ENCODE measurements at places on chromosomes 2 and 18.

DNA sequence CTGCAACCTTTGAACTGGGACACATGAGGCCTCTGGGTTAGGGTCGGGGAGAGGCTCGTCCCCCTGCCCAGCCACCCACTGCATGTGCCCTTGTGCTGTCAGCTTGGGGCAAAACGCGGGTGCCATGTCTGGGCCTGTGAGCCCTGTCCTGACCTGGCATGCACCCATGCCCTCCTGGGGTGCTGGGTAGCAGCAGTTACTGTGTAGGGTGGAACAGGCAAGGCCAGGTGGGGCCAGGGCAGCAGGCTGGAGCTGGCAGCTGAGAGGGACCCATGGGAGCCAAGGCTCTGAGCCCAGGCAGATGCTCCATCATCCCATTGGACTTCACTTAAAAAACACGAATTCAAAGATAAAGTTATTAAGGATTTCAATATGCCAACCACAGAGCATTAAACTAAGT is 133.8 kb upstream of the REV1 start:
- DNase-seq, result no peak

DNA sequence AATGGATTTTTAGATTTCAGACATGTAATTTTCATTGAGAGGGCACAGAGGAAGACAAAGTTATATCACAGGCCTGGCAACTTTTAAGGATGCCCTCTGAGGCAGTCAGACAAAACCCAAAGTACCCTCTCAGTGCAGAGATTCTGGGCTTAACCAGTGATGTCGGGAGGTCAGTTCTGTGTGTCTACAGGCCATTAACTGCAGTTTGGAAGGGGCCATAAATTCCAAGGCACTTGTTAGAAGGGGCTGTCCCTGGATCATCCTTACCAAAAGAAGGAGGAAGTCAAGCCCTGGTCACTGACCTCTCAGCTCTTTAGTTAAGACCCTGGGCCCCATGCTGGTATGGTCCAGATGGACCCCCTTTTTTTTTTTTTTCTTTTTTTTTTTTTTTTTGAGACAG is 60.7 kb downstream of the LRRFIP1 start:
- DNase-seq, result no peak

GRCh38 chr2:70002241-70002899 is 40.9 kb upstream of the ASPRV1 start:
- DNase-seq, result peak; percentile 66

DNA sequence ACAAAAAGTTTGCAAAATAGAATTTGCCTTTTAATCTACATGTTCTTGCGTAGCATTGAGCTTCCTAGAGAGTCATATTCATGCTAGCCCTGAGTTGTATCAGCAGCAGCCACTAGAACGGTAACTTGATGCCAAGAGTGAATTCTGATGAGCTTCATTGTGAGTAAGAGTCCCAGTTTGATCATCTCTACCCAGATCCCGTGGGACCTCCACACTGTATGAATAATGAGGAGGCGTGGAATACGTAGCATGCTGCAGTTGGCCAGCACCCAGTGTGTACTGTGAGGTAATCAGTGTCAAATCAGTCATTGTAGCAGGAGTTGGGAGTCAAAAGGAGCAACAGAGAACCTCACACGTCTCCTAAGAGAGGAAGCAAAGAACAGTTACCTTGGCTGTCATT is 197.9 kb downstream of the NEDD4L start:
- no peak for DNase-seq

- no peak for DNase-seq
Measured at GRCh38 chr2:62941413-62941812, 109.2 kb upstream of the OTX1 start.

DNA sequence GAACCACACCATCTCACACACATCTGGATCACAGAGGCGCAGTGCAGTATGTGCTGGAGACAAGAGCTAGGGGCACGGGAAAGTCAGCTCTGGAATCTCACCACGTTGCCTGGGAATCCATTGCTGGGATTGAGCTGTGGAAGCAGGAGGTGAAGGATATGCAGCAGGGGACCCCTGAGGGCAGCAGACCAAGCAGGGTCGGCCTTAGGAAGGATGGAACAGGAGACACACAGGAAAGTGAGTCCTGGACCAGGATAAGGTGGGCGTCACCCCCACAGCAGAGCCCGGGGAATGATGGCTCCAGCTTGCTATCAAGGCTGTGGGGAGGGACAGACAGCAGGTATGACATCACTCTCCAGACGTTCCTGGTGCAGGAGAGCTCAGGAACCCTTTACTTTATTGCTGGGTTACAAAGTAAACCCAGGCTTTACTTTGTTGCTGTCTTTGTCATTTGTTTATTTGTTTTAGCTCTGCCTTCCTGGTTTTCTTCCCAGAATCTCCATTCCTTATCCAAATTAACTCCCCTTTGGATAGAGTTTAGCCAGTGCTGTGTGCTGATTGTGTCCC is 329.8 kb upstream of the MYT1L start:
- DNase-seq, result no peak

- no peak for DNase-seq
Measured at GRCh38 chr2:104749856-104750460, 104.0 kb upstream of the POU3F3 start.

GRCh38 chr2:50143822-50144575 is 887.9 kb downstream of the NRXN1 start:
- DNase-seq, result peak; percentile 66

- DNase-seq, result no peak
Measured at GRCh38 chr2:202378662-202379358, 2.7 kb downstream of the BMPR2 start.

DNA sequence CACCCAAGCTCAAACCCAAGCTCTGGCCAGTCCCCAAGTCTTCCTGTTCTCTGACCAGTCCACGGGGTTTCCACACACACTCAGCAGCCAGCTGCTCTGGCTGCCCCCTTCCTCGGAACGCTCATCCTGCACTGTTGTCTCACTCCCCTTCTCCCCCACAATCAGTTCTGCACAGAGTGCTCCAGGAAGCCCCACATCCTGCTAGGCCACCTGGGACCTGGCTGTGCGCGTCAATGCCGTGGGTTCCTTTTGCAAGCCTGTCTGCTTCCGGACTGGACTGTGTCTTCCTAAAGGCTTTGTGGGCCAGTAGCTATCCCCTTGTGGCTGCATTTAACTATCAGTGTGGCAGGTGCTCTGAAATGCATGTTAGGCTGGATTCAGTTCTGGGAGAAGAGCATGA is 605.0 kb upstream of the RAB6C start:
- no peak for DNase-seq

DNA sequence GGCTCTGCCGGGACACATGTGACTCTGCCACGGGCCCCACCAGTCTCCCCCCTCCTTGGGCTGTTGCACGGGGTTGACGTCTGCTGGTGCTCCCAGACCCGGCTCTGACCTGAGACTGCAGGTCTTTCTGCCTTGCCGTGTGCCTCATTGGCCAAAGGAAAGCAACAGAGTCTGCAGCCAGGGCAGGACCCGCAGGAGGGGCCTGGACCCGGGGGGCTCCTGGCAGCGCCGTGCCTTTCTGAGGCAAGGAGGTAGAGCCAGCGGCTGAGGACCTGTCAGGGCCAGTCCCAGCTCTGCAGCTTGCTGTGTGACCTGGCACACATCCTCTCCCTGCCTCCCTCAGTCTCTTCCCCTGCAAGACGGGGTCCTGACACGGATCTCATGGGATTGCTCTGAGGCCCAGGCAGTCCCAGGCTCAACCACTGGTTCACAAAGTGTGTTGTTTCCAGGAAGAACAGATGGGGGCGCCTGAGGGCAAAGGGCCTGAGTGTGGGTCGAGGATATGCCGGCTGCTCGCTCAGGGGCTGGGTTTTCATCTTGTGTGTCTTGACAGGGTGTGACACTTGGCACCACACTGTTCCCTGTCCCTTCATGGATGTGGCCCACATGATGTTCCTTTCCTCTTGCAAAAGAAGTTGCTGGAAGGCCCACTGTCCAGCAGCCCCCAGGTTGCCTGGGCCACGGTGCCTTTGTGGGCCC is 9.0 kb downstream of the CAPN10 start:
- peak; percentile 57 for DNase-seq

- no peak for DNase-seq
Measured at GRCh38 chr18:45399643-45400042, 215.6 kb upstream of the SLC14A2 start.

- DNase-seq, result peak; percentile 67
Measured at GRCh38 chr2:28447943-28448792, 47.7 kb upstream of the PLB1 start.

GRCh38 chr18:26458526-26459232 is 89.7 kb downstream of the KCTD1 start:
- peak; percentile 36 for DNase-seq

DNA sequence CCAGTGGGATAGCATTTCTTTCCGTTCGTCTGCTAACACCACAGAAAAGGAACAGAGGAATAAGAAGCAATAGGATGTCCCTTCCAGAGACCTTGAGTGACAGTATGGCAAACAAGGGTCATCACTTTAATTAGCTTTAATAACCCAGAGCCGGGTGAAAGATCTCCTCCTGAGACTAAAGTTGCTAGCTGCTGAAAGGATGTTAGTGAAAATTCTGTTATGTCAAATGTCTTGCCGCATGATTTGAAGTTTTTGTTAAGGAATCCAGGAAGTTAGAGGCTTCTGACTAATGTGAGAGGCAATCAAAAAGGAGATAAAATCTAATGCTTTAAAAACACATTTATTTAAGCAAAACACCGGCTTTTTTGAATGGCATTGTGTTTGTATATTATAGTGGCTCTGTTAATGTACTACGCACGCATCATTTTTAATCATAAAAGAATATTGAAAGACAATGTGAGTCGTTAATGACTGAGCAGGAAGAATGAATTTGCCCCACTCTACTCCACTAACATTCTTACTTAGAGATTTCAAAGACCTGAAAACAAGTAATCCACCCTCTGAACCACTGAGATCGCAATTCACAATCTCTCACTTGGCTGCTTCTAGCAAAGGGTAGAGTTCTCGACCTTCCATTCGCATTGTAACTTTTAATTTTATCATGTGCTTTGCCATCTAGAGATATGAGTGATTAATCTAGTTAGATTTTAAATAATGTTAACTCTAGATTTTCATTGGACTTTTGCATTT is 536.6 kb downstream of the LRRTM4 start:
- no peak for DNase-seq

- DNase-seq, result no peak
Measured at GRCh38 chr18:48655508-48655907, 116.7 kb downstream of the CTIF start.

DNA sequence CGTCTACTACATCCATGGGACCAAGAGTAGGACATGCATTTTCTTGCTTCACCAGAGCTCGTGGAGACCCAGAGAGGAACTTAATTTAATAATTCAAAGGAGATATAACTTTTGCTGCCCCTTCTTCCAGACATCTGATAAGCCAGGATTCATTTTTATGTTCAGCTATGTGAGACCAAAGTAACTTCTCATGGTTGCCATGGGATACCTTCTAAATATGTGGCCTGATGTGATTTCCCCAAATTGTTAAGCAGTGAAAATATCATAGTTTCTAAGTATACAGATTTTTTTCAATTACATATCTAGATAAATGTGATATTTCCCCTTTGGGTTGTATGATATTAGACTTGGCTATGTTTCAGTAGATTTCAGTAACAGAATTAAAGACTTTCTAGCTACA is 185.5 kb upstream of the FN1 start:
- no peak for DNase-seq

GRCh38 chr2:231069379-231070054 is 12.8 kb downstream of the PSMD1 start:
- no peak for DNase-seq

GRCh38 chr2:184125867-184126266 is 472.5 kb upstream of the ZNF804A start:
- DNase-seq, result no peak

- no peak for DNase-seq
Measured at GRCh38 chr18:10113121-10114022, 199.6 kb downstream of the VAPA start.

GRCh38 chr2:237927986-237928385 is 38.8 kb upstream of the UBE2F start:
- DNase-seq, result no peak

- DNase-seq, result no peak
Measured at GRCh38 chr18:22494771-22495170, 77.1 kb upstream of the CTAGE1 start.

DNA sequence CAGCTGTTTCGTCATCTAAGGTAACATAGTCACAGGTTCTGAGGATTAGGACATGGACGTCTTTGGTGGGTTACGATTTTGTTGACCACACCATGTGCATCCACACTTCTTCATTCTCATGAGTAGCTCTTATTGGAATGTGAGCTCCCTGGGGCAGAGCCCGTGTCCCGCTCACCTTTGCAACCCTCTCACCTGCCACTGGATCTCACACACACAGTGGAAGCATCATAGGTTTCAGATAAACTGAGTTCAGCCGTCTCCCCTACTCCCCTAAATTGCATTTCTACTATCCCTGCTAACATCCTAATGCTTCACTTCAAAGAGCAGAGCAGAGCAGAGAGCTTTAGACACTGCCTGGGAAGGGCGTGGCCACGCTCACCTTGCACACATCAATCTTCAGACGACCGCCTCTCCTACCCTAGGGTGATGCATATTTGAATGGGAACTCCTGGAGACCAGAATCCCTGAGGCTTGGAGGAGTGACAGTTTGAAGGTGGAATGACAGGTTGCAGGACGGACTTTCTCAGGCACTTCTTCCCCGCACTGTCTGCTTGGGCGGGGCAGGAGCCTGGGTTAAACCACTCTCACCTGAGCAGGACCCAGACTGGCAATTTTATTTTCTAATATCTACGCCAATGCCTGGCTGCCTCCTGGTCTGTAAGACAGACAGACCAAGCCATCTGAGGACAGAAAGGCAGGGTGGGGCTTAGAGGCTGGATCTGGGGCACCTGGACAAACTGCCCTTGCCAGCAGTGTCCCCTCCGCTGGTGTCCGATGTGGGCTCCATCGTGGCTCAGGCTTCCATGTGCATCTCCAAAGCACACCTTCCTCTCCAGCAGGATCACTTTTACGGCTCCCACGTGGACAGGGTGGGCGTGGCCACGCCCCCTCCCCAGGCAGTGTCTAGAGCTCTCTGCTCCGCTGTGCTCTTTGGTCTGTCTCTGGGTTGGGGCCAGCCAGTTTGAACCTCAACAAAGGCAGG is 229.5 kb upstream of the COPS8 start:
- DNase-seq, result no peak
